Upper lobe of right lung (tissue), 1 donor: ENCODE measurements at places on chromosomes 3 and 15. TPM values are rescaled to one million over a fixed set of nuclear protein-coding genes. Genes with fewer than 3 reads are reported as not detected.

The IL17RD gene
- total RNA-seq: 1.1 TPM

The FOXB1 gene
- total RNA-seq: not detected

DNA sequence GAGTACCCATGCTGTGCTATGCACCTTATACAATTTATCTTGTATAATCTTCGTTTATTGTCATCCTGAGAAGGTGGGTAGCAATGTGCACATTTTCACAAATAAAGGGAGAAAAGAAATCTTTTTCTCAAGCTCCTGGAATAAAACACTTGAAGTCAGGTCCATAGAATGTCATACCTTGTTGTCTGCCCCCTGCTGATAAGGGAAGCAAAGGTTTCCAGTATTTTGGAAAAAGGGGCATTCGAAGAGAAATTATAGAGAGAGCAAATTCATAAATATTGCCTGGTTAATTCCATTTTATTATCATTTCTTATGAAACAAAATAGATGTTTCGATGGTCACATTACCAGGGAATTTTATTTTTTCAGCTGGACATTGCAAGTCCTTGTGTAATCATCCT lies 277.8 kb downstream of the RAP2B start:
- DNase-seq: no peak

DNA sequence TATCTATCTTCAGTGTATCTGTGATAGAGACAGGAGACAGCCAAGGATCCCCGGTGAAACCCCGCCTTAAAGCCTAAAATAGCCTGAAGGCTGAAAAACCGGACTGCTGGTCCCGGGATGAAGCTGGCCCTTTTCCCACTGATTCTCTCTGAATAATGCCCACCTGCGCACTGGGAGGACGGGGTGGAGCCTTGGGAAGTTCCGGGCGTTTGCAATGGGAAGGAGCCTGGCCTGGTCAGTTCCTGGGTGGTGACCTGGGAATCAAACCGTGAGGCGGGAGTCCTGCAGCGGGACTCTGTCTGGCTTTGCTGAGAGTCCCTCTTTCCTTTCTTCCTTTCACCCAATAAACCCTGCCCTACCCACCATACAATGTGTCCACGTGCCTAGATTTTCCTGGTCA lies 157.9 kb downstream of the C3orf38 start:
- DNase-seq: no peak

GRCh38 chr3:127392156-127392490 lies 104.3 kb upstream of the PRR20G start:
- no peak for DNase-seq
